ENCODE measurements at places on chromosomes 1 and 21. TPM values are rescaled to one million over a fixed set of nuclear protein-coding genes. Genes with fewer than 3 reads are reported as not detected.

NBPF12 gene
- 7.8 TPM for total RNA-seq

SAMD13 gene
- total RNA-seq: 0.38 TPM

DNA sequence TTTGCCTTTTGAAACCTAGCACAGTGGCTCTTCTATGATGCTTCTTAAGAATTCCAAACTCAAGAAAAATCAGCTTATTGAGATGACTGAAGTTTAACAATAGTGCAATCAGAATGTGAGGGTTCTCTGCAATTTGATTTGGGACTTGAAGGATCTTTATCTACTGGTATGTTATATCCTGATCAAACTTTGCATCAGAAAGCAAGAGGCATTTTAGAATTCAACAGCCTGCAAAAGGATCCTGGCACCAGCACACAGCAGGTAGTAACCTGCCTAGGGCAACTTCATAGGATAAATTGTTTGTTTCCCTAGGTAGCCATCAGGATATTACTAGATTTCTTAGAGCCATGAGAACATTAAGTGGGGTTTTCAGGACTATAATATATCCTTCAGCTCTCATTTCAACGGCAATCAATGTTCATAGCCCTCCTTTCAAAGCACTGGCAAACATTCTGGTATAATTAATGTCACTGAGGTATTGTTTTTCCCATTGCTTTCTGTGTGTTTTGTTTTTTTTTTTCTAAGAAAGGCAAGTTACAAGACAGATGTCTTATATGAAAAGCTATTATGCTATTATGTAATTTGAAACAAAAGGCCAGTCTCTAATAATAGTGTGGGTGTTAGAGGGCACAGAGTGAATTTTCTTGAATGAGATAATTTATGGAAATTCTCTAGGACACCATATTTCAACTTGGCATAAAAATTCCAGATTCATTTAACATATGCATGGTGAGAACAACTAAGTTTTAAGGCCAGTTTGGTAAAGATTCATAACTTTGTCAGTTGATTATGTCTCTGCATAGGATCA, 34.5 kb downstream of the NTNG1 start:
- H3K27ac ChIP-seq: no peak overlapping the region
- DNase-seq: no peak
- no peak overlapping the region for H3K4me3 ChIP-seq
- no peaks in the 10 kb centered on the region for H3K36me3 ChIP-seq
- H3K4me1 ChIP-seq: no peaks in the 10 kb centered on the region

- DNase-seq: no peak
- H3K4me1 ChIP-seq: no peaks in the 10 kb centered on the region
- no peak overlapping the region for H3K4me3 ChIP-seq
- H3K36me3 ChIP-seq: no peaks in the 10 kb centered on the region
- H3K27ac ChIP-seq: no peak overlapping the region
- H3K27me3 ChIP-seq: peaks cover 7% of the 10 kb centered on the region
These were observed 400.0 kb downstream of the MATN1 start for GRCh38 chr1:30323352-30323751.

DNA sequence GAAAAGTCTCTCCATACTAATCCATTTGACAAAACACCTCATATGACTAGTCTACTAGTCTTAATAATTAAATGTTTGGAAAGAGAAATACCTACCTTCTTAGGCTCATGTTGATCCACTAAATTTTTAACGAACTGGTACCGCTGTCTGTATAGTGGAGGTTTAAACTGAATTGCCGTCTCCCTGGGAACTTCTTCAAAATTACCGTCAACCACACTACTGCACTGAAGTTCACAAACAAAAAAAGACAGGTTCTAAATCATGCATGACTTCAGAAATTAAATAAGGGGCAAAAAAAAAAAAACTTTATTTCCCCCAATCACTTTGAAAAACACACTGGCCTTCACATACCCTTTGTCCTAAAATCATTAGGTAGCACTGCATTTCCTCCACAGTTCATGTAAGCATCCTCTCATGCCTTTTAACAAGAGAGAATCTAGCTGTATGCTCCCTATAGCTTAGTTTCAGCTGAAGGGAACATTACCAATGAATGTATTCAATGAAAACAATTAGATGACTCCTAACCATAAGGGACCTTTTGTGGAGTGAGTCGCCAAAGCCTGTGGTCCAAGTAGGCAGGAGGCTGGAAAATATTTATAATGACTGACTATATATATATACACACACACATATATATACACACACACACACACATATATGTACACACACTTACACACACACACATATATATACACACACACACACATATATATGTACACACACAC, 3.4 kb downstream of the HENMT1 start:
- H3K4me1 ChIP-seq: peaks cover 34% of the 10 kb centered on the region
- DNase-seq: peak; percentile 41
- no peak overlapping the region for H3K4me3 ChIP-seq
- H3K36me3 ChIP-seq: peaks cover 14% of the 10 kb centered on the region
- H3K27ac ChIP-seq: peak overlapping the region; percentile 34
- H3K27me3 ChIP-seq: no peaks in the 10 kb centered on the region

DNA sequence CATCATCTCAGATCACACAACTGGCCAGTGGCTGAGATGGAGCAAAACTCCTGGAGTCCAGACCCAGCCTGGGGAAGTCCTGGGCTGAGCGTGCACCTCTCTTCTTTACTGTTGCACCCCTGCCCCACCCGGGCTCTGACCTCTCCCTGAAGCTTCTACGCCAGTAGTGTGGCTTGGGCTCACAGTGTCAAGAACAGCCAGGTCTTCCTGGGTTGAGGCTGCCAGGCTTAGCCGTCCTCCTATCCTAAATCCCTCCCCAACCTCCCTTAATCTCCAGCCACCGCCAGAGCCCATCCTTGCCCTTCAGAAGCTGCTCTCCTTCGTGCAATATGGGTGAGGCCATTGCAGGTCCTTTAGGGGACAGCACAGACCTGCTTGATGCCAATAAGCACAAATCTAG, 399.2 kb upstream of the VAMP3 start:
- H3K4me1 ChIP-seq: no peaks in the 10 kb centered on the region
- no peak for DNase-seq
- H3K27me3 ChIP-seq: peaks cover 3% of the 10 kb centered on the region
- no peaks in the 10 kb centered on the region for H3K36me3 ChIP-seq
- H3K4me3 ChIP-seq: no peak overlapping the region

Measured in activated CD4-positive, alpha-beta memory T cell treated with anti-CD3 and anti-CD28 coated beads for 36 hours (primary cell).